Activated naive CD8-positive, alpha-beta T cell treated with anti-CD3 and anti-CD28 coated beads, Interleukin-2, amount 50 U/mL, for 16 hours (primary cell): ENCODE measurements at places on chromosomes 6 and 20.

GRCh38 chr6:30626484-30627366 lies at the start of gene ATAT1:
Gene ATAT1, plus strand, starts transcription at chr6:30626874.
- peak; percentile 83 for DNase-seq

- DNase-seq = no peak
These were observed 16.2 kb downstream of the USP49 start for GRCh38 chr6:41878961-41879405.

- no peak for DNase-seq
These were observed 8.6 kb upstream of the LY6G5C start for GRCh38 chr6:31689249-31690110.

GRCh38 chr6:104381907-104382306 lies 477.8 kb downstream of the HACE1 start:
- DNase-seq = no peak

GRCh38 chr6:111534231-111534751 lies 51.3 kb upstream of the REV3L start:
- DNase-seq = no peak

- DNase-seq = no peak
These were observed 628.8 kb upstream of the CITED2 start for GRCh38 chr6:140003217-140003616.

GRCh38 chr6:53565886-53566285 lies 21.0 kb upstream of the GCLC start:
- DNase-seq = no peak

GRCh38 chr6:85470023-85470410 lies 20.1 kb downstream of the NT5E start:
- no peak for DNase-seq

GRCh38 chr6:10472634-10473033 lies 48.5 kb upstream of the GCNT2 start:
- DNase-seq = no peak

- no peak for DNase-seq
These were observed 220.4 kb downstream of the LY86 start for GRCh38 chr6:6808915-6809314.

GRCh38 chr20:54076259-54076658 lies 5.9 kb upstream of the BCAS1 start:
- DNase-seq = no peak
